ENCODE measurements at places on chromosomes 1 and 21.
A peak's percentile ranks its signal among the peaks of the same experiment; 100 is the strongest.

DNA sequence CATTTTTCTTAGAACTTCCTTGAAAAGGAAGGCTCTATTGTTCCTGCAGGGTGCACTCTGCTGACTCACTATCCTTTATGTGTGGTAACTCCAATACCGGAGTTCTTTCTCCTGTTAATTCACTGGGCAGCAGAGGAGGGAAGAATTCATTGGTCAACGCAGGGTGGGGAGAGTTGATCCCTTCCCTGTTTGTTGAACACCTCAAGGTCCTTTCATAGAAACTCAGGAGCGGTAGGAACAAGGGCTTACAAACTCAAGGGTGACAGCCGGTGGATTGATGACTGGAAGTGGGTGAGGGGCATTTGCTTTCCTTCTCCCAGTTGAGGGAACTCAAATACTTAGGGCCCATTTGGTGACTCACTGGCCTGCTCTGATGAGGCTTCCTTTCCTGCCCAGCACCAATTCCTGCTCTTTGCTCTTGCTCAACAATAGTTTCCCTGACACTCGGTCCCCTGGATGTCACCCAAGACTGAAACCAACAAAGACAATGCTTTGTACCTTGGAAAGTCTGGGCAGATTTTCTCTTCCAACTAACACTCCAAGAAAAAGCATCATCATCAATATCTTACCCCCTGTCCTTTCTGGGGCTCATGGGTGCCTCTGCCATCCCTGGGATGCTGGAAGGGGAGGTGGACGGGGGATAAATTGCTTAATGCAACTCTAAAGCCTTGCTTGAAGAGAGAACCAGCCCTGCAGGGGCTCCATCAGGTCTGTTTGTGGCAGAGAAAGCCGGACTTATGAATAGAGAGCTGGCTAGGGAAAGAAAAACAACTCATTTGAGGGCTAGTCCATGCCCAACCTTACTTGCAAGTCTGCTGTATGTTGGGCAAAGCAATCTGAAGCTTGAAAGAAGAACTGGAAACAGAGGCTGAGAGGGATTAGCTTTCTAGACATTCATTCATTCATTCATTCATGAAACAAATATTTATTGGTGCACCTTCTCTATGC is 9.3 kb downstream of the SLC26A9 start:
- no peak for DNase-seq

GRCh38 chr1:227880342-227880924 is 65.0 kb downstream of the PRSS38 start:
- DNase-seq, result peak; percentile 36

GRCh38 chr1:69861641-69862040 is 293.9 kb downstream of the LRRC7 start:
- no peak for DNase-seq

- no peak for DNase-seq
These were observed 788 bp upstream of the EDEM3 start for GRCh38 chr1:184755226-184756065.

- no peak for DNase-seq
These were observed 170.8 kb downstream of the EDEM3 start for GRCh38 chr1:184583849-184584248.

DNA sequence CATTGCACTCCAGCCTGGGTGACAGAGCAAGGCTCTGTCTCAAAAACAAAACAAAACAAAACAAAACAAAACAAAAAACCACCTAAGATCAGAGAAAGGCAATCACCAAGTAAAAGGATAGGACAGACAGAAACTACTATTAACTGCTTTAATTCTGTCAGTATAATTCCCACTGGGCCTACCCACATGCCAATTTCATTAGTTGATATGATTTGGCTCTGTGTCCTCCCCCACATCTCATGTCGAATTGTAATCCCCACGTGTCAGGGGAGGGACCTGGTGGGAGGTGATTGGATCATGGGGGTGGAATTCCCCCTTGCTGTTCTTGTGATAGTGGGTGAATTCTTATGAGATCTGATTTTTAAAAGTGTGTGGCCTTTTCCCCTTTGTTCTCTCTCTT is 27.2 kb upstream of the CAPZB start:
- DNase-seq, result no peak

DNA sequence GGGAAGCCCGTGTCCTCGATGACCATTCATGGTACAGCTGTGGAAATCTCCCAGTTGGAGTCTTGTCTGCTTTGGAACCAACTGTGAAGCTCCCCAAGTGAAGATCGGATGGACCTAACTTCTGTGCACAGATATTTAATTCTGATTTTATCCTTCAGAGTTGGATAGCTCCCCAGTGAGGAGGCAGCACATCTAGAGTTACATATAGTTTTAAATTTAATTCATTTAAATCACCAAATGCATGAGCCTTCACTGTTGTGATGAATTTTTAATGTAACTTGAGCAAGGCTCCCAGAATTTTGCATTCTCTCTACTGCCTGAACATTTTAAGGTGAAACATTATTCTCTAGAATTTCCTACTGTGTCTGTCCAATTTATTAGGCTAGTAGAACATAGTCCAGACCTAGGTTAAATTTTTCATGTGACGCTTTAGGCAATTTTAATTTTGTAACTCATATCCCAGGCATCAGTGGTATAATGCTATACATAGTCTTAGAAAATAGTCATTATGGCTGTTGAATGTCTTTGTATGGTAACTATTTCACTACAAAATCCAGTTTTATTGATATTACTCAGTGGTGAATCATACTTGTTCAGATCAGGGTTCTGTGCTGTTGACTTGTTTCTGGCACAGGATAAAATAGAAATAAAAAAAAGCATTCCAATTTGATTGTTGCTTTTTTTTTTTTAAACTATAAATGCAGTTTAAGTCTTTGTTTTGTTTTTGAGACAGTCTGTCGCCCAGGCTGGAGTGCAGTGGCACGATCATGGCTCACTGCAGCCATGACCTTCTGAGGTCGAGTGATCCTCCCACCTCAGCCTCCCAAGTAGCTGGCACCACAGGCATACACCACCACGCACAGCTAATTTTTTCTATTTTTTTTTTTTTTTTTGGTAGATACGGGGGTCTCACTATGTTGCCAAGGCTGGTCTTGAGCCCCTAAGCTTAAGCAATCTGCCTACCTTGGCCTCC is 66.9 kb downstream of the PRDM2 start:
- DNase-seq, result no peak

DNA sequence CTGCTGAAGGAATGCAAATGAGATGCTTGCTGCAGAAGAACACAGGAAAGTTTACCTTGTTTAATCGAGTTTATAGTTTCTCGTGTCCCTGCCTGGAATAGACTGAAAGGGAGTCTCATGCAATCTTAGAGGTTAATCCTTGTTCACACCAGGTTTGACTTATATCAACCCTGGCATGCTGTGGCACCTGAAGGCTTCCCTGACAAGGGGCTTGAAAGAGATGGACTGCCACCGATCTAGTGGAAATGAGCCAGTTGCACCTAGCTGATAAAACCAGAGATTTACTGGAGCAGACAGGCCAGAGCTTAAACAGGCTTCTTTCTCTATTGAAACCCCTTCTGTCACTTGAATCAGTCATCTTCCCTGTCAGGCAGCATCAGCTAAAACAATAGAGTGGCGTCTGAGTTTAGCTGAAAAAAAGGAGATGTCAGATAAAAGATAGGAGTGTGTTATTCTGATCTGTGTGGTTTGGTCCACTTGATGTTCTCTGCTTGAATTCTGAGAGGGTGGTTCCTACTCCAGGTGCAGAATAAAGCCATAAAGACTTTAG is 349.7 kb downstream of the RWDD3 start:
- DNase-seq, result no peak

- no peak for DNase-seq
These were observed 27.8 kb upstream of the ZBTB21 start for GRCh38 chr21:42037943-42038342.

DNA sequence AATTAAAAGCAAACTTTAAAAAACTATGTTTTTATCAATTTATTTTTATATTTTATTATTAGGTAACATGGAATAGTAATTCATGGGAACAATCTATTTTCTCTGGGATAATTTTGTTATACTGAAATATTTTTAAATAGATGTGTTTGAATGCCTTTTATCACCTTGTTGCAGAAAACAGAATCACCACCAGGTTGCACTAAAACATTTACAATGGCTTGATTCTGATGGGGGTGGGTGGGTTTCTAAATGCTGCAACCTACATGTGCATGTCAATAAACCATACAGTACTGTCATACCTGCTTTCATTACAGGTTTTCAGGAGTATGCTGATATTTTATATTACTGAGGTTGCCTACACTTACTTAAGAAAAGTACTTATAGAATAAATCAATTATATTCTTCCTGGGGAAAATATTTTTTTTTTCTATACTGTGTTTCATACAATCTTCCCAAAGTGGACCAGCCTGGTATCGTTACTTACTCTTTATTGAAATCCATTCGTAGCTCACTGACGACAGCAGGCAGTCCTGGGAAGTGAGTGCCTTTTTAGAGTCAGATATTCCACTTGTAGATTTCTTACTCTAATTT is 132.8 kb downstream of the PTPRC start:
- no peak for DNase-seq

DNA sequence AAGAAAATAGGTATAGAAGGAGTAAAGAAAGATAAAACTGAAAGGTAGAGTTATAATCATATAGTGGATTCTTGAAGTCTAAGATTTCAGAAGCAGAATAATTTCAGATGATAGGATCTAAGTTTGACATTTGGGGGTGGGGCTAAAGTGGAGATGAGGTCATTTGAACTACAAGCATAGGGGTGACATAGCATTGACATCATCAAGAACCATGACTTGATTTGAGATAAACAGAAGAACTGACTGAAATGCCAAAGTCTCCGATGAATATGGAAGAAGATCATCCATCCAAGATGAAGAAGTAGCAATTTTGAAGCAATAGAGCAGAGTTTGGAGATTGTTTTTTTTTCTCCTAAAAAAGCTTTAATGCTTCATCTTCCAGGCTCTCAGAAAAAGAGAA is 122.3 kb downstream of the MACF1 start:
- DNase-seq, result no peak

DNA sequence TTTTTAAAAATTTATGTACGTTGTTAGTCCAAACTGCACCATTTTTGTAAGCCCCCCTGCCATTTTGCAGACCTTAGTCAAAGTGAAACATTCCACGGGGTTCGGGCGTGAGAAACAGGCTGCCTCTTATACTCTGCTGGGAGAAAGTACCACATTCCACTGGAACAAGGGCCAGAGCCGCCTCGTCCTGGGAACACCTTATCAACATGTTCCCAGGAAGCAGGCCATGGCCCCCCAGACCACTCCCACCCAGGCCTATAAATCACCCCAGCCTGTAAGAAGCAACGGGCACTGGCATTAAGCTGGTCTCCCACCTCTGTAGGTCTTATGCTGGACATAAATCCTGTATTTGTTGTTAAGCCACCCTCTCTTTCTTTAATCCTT is 854 bp upstream of the ZRANB2 start:
- no peak for DNase-seq

- no peak for DNase-seq
These were observed 250.6 kb upstream of the NFIA start for GRCh38 chr1:60831780-60832179.

DNA sequence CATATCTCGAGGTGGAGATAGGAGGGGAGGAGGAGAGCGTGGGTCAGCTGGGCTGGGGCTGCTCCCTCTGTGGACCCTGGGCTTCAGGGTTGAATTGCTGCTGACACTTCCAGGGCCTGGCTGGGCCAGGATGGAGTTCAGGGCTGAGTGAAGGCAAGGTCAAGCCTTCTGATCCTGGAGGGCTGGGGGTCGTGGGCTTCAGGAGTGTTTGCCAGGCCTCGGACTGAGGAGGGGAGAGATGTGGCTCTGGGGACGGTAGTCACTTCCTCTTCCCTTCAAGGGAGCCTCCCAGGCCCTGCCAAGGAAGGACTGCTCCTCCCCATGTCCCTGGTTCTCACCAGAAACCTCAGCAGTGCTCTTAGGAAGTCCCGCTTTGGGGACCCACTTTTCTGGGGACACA is 12.1 kb upstream of the FAM131C start:
- no peak for DNase-seq

DNA sequence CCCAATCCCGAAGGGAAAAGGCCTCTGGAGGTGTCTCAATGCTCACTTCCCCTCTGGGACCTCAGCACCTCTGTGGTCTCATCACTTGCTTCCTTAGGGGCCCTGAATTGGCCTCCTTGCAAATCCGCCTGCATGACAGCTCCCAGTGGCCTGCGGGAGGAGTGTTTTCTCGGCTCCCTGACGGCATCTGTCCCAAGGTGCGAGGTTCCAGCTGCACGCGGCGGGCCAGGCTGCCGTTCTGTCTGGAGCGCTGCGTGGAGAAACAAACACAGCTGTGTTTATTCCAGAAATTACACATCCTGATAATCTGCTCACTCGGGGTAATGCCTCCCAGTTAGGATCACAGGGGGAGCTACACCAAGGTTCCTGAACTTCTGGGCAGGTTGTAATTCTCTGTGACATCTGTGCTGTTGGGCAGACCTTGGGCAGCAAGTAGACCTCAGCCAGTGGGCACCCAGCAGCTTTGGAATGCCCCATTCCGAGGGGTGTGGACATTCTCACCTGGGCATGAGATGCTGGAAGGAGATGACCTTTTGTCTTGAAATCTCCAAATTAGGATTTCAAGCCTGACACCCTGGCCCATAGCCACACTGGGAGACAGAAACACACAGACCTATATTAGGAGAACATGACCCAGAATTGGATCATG is 18.2 kb downstream of the EPHB2 start:
- no peak for DNase-seq

- DNase-seq, result no peak
These were observed 70.2 kb downstream of the EDEM3 start for GRCh38 chr1:184684285-184685074.

Measured in muscle of back (tissue), 13 donors.